ENCODE measurements at places on chromosomes 4 and X.

GRCh38 chrX:107662824-107663223 lies 34.5 kb downstream of the PRPS1 start:
- no peak for DNase-seq

- no peak for DNase-seq
These were observed 31.7 kb downstream of the GAB3 start for GRCh38 chrX:154719132-154719675.

DNA sequence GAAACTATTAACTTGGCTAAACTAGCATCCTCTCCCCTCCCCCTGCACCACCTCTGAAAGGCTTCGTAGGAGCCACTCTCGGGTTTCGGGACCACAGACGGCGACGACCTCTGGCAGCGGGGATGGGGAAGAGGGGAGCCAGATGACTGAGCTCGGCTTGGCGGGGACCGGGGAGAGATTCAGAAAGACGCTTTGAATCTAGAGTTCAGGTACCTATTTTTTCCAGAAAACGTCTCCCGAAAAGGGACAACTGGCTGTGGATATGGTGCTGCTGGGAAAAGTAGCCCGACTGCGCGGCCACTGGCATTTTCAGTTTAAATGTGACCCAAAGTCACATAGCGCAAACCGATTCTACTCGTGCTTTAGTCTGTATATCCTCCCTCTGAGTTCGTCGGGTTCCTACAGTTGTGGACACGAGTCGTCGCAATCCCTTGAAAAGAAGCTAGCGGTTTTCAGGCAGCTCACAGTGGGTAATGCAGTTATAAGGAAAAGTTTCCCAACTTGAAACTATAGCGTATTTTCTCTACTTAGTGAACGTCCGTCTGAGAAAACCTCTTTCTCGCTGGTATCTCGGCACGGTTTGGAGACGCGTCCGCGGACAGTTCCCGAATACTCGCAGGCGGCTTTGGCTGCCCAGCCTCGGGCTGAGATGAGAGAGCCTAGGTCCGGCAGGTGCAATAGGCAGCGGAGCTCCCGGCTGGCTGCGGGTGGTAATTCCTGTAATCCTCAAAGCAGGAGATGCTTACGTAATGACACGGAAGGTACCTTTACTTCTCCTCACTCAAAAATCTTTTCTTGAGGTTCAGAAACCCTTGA lies 1.3 kb downstream of the PARM1 start:
- peak; percentile 0 for DNase-seq

- DNase-seq: no peak
These were observed 217.7 kb upstream of the PSAPL1 start for GRCh38 chr4:7652451-7652881.

- no peak for DNase-seq
These were observed 498 bp downstream of the MAGEA10 start for GRCh38 chrX:152137771-152138387.

GRCh38 chrX:131792356-131792749 lies 230.7 kb upstream of the STK26 start:
- DNase-seq: no peak

- no peak for DNase-seq
These were observed 67.2 kb upstream of the SPP1 start for GRCh38 chr4:87908336-87908735.

- no peak for DNase-seq
These were observed 119.2 kb upstream of the GRID2 start for GRCh38 chr4:92184566-92184965.

DNA sequence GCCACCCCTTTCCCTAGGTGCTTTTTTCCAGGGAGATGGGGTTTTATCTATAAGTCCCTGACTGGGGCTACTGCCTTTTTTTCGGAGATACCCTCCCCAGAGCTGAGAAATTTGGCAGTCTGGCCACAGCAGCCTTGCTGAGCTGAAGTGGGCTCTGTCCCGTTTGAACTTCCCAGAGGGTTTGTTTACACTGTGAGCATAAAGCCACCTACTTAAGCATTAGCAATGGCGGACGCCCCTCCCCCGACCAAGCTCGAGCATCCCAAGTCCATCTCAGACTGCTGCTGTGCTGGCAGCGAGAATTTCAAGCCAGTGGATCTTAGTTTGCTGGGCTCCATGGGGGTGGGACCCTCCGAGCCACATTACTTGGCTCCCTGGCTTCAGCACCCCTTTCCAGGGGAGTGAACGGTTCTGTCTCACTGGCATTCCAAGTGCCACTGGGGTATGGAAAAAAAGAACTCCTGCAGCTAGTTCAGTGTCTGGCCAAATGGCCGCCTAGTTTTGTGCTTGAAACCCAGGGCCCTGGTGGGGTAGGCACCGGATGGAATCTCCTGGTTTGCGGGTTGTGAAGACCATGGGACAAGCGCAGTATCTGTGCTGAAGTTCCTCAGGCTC lies 456.4 kb upstream of the HTR2C start:
- DNase-seq: no peak

GRCh38 chr4:38002451-38003071 lies 42.4 kb downstream of the PTTG2 start:
- DNase-seq: no peak

- no peak for DNase-seq
These were observed 1.5 kb downstream of the KLHL2 start for GRCh38 chr4:165208741-165209388.

- DNase-seq: no peak
These were observed 186.7 kb upstream of the WDFY3 start for GRCh38 chr4:85153221-85153620.

DNA sequence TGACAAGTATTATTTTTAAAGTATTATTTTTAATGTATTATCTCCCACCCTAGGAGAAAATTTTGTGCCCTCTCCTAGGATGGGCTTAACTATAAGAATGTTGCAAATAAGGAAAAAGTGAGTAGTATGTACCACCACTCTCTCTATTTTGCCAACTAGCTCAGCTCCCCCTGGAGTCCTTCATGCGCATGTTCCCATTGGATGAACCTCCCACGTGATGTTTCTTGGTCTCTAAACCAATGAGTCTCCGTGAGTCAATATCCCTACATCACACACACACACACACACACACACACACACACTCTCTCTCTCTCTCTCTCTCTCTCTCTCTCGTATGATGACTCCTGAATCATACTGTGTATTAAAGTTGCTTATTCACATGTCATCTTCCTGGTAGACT lies 129.7 kb upstream of the ZFP42 start:
- DNase-seq: no peak

DNA sequence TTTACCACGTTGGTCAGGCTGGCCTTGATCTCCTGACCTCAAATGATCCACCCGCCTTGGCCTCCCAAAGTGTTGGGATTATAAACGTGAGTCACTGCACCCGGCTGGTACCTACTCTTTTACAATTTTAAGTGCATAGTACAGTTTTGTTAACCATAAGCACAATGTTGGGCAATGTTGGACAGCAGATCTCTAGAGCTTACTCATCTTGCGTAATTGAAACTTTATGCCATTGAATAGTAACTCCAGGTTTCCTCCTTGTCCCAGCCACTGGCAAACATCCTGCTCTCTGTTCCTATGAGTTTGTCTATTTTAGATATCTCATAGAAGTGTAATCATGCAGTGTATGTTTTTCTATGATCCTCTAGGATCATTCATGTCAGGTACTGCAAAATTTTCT lies 9.3 kb upstream of the CPE start:
- no peak for DNase-seq

- no peak for DNase-seq
These were observed 33.8 kb downstream of the PPARGC1A start for GRCh38 chr4:23855912-23856605.

DNA sequence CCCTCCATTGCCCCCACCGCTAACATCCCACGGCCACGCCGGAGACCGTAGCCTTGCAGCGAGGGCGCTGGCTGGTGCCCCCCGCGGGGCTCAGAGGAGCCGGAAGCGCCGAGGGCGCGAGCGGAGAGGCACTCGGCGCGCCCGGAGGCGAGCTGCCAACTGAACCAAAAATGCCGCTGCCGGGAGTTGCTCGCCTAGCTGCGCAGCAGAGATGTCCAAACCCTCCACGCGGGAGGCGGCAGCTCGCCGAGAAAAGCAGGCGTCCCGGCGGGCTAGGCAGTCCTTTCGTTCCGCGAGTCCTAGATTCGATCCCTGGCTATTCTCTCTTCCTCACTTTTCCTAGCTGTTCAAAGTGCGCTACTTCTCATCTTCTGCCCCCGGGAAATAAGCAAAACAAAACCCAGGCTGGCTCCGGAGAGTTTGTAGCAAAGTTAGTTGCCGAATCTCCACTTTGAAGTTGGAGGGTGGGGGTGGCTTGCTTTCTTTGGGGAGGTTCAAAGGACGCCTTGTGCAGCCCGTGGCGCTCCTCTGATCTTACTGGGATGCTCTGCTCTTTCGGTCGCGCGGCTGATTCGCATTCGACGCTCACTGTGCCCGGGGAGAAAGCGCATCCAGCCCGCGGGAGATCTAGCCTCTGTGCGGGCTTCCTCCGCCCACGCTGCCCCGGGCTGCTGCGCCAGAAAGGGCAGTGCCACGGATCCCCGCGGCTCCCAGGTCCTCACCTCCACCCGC lies 723 bp downstream of the NKX6-1 start:
- no peak for DNase-seq

DNA sequence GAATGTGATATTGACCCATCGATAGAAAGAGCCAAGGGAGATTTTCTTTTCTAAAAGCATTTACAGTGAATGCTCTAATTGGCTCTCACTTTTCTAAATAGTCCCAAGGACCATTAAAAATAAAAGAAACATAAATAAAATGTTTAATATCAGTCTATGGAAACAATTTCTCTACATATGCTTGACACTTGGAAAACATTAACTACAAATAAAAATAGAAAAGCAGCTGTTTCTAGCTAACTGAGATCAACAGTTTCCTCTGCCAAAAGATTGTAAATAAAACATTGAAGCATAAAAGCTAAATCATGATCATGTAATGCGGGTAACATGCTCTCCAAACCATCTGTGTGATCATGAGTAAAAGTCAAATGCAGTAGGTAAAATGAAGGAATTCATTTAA lies 49.7 kb downstream of the CORIN start:
- no peak for DNase-seq

DNA sequence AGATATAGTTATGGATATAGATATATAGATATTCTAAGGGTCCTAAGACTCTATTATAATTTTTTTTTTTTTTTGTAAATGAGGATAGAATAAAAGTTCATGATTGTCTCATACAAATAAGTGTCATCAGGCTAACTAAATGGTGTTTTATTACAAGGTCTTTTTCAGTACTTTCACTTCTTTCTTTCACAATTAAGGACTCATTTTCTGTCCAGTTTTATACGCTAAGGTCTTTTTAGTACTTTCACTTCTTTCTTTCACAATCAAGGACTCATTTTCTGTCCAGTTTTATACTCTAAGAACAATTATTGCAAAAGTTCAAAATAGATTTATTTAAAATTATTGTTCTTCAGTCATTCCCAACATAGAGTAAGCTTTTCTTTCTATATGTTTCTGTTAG lies 32.7 kb downstream of the RUFY3 start:
- DNase-seq: no peak

DNA sequence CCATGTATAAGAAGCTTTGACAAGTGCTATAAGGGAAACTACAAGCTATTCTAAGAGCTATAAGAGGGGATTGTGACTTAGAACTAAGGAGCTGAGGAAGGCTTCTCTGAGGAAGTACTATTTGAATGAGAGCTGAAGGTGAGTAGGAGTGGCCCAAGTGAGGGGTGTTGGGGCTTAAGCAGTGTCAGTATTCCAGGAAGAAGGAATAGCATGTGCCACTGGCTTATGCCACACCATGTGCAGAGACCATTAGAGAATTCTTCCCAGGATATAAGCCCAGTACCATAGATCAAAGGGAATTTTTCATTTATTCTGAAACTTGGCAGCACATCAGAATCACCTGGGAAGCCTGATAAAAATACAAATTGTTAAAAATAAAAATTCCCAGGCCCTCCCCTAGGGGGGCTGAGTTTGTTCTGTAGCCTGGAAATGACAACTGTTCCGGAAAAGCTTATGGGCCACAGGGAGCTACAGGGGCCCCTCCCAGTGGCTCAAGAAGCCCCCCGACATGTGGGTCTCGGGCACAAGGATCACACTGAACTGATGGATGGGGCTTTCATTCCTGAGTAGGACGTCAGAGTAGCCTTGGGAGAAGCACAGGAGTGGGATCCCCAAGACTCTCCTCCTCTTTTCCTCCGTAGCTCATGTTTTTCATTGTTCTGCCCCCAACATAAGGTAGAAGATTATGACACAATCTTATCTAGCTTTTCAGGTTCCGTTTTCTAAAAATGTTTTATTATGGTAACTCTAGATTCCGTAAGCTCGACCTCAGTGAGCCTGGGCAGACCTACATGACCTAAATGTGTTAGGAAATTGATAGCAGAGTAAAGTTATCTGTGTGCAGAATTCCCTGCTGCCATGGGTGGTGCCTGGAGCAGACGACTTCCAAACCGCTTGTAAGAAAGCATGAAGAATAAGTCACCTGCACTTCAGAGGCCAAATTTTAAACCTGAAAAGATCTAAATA lies 119.3 kb downstream of the AFF1 start:
- DNase-seq: no peak

GRCh38 chr4:65651031-65651430 lies 19.3 kb downstream of the EPHA5 start:
- no peak for DNase-seq

GRCh38 chr4:123536225-123536624 lies 139.6 kb downstream of the SPRY1 start:
- no peak for DNase-seq

DNA sequence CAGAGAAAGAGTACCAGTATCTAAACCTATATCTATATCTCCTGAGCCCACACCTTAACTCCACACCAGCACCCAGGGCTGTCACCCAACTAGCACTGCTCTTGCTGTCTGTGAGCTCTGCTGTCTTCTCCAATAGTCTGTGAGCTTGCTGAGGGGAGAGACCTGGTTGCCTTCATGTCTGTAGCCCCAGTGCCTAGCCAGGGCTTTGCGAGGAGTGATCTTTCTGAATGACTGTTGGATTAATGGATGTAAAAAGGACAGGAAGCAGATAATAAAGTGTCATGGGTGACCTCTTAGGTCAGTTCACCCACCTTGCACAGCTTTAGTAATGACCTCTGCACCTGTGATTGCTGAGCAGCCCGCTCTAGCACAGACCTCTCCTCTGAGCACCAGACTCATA lies 30.5 kb downstream of the CNGA2 start:
- DNase-seq: no peak

GRCh38 chrX:144840616-144841015 lies 406.7 kb upstream of the SPANXN1 start:
- DNase-seq: no peak

DNA sequence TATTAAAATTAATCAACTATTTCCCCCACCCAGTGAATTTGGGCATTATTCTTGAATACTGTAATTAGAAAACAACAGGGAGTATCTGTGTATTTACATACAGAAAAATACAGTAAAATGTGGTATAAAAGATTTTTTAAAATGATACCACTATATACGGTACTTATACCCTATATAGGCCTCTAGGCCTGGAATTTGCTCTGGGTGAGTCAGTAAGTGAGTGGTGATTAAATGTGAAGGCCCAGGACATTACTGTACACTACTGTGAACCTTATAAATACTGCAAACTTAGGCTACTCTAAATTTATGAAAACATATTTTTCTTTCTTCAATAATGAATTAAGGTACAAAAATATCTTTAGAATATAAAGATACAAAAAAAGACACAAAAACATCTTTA lies 6.3 kb upstream of the CSN3 start:
- DNase-seq: no peak

Measured in hypothalamus (tissue), 51 donors.